ENCODE measurements at places on chromosomes 3 and 15.

- peak; percentile 46 for DNase-seq
These were observed 41.5 kb downstream of the DLG1 start for GRCh38 chr3:197256836-197257444.

DNA sequence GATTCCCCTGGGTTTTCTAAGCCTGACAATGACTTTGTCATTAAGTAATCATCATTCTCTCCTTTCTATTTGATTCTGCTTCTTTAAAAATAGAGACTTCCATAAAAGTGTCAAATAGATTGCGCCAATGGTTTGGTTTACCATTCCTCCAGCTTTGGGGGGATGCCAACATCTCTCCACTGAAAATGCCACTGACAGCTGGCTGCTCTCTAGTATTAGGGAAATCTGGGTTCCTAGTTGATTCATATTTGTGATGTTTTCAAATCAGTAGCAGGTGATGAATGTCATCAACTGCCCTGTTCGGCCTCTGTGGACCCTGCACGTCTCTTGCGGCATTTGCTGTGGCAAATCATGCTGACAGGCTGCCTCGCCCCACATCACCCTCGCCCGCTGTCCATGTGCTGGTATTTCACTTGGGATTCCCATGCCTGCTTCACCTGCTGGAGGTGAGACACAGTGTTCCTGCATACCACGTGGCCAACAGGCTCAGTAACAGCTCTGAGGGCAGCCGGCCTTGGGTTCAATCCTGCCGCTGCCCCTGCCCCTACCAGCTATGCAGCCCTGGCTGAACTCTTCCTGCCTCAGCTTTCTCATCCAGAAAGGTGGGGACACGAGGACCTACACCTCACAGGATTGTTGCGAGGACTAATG lies 28.1 kb downstream of the ZXDC start:
- DNase-seq: no peak

DNA sequence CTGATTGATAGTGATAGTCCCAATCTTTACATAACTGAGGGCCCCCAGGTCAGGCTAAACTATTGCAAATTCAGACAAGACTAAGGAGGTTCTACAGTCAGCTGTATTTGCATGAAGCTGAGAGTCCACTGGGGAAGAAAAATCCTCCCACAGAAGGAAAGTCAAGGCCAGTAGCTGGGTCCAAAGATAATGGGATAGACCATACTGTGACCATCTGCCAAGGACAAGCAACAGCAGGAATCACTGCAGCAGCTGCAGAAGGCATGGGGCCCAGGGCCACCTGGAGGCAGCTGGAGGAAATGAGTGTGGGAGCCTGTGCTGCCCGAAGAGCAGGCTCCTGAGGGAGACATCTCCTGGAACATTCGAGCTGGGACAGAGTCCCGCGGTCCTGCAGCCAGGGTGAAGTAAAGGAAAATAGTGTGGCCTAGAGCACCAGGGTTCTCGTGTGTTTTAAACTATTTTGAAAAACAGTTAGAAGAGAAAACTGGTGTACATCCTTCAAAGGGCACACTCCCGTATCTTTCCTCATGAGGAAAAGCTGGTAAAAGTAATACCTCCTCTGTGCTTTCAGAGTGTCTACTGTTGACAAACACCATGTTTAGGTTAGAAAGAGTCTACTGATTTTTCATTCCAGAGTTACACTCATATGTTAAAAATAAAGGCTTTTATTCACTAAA lies 13.2 kb upstream of the TMEM212 start:
- peak; percentile 76 for DNase-seq

GRCh38 chr3:142274908-142275307 lies 49.5 kb upstream of the GK5 start:
- no peak for DNase-seq
